ENCODE measurements at places on chromosomes 11 and 22.

- no peak for DNase-seq
Observed at GRCh38 chr11:8813658-8814057, 97.3 kb upstream of the AKIP1 start.

- no peak for DNase-seq
Observed at GRCh38 chr22:25119609-25120008, 80.0 kb upstream of the CRYBB3 start.

DNA sequence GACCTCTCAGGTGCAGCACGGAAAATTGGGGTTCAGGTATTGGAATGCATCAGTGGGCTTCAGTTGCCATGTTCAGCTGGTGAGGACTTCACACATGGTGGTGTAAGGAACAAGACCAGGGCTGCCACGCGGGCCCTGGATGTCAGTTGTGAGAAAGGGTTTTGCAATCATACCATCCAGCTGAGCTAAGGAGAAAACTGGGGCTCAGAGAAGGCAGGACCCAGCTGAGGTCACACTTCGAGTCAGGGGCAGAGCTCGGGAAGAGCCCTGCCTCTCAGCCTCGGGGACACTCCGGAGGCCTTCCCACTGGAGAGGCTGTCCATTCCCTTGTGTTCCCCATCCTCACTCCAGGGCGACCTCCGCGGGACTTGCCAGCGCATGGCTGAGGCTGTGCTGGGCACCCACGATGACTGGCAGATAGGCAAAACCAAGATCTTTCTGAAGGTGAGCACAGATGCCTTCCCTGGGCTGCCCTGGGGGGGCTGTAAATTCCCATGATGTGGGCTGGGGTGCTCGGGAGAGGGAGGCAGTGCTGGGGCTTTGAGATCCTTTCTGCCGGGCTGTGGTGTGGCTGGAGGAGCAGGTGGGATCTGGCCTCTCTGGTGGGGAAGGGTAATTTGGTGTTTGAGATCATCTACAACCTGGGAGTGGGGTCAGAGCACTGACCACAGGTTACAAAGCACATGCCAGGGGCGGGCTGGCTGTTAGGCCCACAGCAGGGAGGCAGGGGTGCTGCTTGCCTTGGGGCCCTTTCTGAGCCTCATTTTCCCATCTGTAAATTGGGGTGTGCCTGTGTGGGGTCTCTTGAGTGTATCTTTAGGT lies 47.2 kb downstream of the MYO7A start:
- DNase-seq: no peak

DNA sequence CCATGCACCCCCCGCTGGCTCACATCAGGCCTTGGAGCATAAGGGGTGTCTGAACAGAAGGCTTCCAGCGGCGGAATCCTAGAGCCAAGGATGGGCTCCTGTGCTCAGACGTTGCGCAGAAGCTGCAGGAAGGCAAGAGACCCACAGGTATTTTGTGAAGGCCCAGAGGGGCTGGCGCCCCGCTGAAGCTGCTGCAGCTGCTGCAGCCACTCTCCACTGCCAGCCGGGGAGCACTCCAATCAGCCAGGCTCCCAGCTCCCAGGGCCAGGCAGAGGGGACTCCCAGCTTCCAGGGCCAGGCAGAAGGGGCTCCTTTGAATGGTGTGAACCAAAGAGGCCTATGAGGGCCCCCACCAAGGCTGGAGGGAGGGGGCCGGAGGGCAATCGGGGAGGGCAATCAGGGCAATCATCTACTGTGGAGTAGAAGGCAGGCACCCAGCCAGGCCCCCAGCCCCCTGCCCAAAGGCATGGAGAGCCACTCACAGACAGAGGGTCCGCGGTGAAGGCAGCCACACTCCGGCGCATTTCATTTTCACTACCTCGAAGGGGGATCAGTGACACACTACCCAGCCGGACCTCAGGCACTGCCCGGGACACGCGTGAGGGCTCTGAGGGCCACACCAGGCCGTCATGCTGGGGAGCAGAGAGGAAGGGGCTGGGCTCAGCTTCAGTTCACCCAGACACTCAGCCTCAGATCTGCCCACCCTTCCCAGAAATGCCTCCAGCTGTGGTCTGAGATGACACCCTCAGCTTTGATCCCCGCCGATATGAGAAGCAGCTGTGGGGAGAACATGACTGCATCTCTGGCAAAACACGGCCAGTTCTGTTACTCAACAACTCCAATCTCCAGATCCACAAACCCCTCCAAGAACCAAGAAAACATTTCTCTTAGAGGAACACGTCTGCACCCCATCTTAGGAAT lies 11.6 kb upstream of the PDE2A start:
- no peak for DNase-seq

- no peak for DNase-seq
Observed at GRCh38 chr22:35154937-35155387, 89.0 kb downstream of the ISX start.

GRCh38 chr11:120771551-120772060 lies 252.3 kb upstream of the TBCEL start:
- no peak for DNase-seq

DNA sequence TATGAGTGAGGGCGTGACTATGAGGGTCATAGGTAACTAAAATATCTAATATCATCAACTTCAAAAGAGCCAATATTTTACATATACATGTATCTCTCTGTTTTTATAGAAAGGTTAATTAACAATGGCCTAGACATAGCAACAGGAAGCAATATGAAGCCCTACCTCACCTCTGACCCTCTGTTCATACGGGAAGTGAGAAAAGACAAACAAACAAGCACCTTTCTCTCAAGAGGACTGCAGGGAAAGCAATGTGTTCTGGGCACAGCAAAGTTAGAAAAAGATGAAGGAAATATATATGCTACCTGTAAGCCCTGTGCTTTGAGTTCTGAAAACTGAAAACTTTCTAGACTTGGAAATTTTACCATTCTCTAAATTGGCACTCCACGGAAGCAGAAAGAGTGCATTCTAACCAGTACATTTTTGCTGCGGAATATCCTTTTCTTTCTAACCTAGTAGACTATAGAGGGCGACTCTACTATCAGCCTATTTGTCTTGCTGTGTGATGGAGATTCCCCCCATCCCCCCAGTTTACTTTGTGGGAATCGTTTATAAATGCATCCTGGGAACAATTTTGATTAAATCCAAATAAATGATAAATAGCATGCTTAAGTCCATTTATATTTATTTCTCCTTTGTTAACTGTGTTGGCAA lies 830.4 kb upstream of the FAT3 start:
- DNase-seq: no peak

- no peak for DNase-seq
Observed at GRCh38 chr11:80165744-80166143, 724.9 kb upstream of the TENM4 start.

DNA sequence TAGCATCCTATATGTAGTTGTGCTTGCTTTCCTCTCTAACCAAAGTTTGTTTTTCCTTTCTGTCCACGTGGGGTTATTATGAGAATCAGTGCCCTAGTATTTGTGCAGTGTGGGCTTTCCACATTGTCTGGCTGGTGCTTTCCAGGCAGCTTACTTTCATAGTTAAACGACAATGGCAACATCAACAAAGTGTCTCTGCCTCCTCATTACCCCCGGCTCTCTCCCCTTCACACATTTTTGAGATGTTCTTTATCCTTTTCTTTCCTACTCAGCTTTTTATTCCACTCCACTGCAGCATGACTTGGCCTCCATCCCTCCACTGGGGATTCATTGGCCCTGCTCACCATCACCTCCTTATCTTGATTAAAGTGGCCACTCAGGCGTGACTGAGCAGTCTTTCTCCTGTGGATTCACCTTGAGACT lies 19.1 kb downstream of the SPECC1L start:
- no peak for DNase-seq

DNA sequence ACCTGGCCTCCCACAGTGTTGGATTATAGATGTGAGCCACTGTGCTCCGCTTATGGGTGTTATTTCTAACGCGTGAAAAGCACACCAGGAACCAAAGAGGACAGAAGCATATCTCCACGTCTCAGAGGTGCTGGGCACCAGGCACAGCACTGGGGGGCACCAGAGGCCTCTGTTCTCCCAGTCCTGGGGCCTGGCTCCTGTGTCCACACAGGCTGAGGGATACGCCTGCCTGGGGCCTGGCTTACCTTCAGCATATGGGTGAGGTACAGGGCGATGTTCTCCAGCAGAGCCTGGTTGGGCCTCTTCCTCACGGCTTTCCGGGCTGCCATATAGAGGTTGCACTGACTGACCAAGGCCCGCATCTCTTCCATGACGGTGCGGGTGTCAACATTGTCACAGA lies 24.7 kb upstream of the NAP1L4 start:
- DNase-seq: no peak

DNA sequence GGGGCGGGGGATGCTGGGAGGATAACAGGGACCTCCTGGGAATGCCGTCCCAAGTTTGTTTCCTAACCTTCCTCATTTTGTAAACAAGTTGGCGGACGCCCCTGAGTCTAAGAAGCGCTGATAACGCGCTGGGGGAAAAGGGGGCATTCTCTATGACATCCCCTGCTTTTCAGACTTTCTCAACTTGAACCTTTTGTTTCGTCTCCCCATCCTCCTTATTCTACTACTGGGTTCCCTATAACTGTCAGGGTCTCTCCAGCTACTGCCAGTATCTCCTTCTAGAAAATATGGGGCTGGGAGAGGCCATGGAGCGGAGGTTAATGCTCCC lies 654 bp downstream of the TMEM86A start:
- no peak for DNase-seq

GRCh38 chr11:10539339-10539738 lies 1.6 kb downstream of the RNF141 start:
- DNase-seq: no peak

GRCh38 chr11:85539740-85540139 lies 87.4 kb downstream of the DLG2 start:
- DNase-seq: no peak

- DNase-seq: no peak
Observed at GRCh38 chr11:36488096-36488495, 22.0 kb downstream of the TRAF6 start.

DNA sequence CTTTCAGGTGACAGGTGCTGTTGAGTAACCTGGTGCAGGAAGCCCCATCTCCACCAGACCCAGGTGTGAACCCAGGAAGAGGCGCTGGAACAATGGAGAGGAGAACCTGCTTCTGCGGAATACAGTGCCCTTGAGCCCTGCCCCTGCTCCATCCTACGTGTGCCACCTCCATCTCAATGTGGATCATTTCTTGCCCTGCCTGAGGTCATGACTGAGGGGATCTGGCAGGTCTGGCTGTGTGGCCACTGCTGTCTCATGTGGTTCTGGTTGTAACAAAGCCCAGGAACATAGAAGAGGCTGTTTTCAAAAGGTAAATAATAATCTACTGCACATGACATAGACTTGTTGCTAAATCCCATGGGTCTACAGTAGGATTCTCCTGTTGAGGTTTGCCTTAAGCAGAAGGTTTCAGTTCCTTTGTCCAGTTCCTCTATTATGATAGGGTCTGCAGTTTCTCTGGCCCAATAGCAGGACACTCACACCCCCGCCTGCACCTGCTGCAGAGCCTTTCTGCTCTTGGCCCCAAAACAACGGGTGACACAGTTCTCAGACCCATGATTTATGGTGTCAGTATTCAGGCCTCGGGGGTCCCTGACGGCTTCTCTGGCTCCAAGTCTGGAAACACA lies 113.5 kb upstream of the IGLL5 start:
- DNase-seq: no peak

GRCh38 chr11:102438311-102439062 lies 14.1 kb downstream of the TMEM123 start:
- no peak for DNase-seq

- DNase-seq: no peak
Observed at GRCh38 chr11:13343931-13344717, 66.5 kb downstream of the BMAL1 start.

All from NCI-H1436 treated with DMSO at 0.1 percent for 48 hours (cell line).